Esophagus squamous epithelium (tissue), 5 donors: ENCODE measurements at places on chromosomes 11 and 22.
A peak's percentile ranks its signal among the peaks of the same experiment; 100 is the strongest.

GRCh38 chr11:113690619-113691569 is 15.2 kb downstream of the TMPRSS5 start:
- DNase-seq, result no peak

GRCh38 chr11:44868455-44869421 is 81.9 kb downstream of the TP53I11 start:
- DNase-seq, result no peak

DNA sequence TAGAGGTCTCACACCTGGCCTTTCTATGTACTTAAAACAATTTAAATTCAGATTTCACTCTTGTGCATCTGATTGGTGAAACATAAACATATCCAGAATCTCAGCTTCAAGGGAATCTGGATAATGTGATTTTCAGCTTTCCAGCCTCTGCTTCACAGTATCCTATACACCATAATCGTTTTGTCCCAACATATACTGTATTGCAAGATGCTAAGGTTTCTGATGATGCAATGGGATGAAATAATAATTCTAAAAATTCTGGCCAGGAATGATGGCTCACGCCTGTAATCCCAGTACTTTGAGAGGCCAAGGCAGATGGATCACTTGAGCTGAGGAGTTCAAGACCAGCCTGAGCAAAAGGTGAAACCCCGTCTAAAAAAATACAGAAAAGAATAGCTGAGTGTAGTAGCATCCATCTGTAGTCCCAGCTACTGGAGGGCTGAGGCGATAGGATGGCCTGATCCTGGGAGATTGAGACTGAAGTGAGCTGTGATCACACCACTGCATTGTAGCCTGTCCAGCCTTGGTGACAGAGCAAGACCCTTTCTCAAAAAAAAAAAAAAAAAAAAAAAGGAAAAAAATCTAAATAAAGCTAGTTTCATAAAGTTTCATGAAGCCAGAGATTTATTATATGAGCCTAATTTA is 41.0 kb upstream of the CTSC start:
- no peak for DNase-seq

- no peak for DNase-seq
Measured at GRCh38 chr11:32939866-32940265, 47.3 kb downstream of the QSER1 start.

- DNase-seq, result no peak
Measured at GRCh38 chr11:93715797-93716396, 25.4 kb downstream of the TAF1D start.

DNA sequence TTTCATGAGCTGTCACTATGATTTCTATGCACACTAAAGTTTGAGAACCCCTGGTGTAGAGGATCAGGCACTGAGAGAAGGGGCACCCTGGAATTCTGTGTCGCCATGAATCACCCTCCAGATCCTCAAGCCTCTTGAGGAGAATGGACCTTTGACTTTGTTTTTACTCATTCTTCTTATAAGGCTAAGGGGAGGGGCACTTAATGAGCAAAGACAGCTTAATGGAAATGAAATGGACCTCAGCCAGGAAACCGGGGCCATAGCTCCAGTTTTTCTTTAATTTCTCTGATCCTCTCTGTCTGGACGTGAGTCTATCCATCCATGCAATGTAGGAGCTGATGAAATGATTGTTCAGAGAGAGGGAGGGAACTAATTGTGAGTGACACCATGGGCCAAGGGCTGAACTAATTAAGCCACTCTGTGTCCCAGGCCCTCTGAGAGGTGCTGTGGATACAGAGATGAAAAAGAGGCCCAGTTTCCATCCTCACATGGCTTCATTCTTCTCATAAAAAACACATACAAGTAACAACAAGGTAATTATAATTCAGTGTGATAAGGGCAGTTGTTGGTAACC is 32.8 kb downstream of the OR2AT4 start:
- no peak for DNase-seq

GRCh38 chr22:45656577-45656976 is 15.1 kb upstream of the ATXN10 start:
- no peak for DNase-seq

- no peak for DNase-seq
Measured at GRCh38 chr11:66011785-66012303, at the start of gene CST6. CST6 (plus strand) TSS chr11:66012008; CDS start chr11:66012045, 37 bp downstream.

DNA sequence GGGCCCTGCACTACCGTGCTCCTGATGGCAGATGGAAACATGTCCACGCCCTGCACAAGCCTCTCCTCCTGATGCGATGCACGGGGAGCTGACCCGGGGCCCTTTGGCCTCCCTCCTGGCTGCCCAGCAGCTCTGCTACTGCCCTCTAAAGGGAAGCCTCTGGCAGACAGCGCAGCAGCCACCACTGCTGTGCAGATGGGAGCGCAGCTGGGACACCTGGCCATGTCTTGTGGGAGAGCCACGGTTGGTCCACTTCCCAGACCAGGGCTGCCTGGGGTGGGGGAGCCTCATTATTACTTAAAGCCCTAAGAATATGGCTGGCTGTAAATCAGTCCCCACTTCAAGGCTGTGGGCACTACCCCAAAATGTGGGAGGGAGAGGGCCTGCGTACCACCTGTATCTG is 38.3 kb downstream of the TBX1 start:
- DNase-seq, result no peak

DNA sequence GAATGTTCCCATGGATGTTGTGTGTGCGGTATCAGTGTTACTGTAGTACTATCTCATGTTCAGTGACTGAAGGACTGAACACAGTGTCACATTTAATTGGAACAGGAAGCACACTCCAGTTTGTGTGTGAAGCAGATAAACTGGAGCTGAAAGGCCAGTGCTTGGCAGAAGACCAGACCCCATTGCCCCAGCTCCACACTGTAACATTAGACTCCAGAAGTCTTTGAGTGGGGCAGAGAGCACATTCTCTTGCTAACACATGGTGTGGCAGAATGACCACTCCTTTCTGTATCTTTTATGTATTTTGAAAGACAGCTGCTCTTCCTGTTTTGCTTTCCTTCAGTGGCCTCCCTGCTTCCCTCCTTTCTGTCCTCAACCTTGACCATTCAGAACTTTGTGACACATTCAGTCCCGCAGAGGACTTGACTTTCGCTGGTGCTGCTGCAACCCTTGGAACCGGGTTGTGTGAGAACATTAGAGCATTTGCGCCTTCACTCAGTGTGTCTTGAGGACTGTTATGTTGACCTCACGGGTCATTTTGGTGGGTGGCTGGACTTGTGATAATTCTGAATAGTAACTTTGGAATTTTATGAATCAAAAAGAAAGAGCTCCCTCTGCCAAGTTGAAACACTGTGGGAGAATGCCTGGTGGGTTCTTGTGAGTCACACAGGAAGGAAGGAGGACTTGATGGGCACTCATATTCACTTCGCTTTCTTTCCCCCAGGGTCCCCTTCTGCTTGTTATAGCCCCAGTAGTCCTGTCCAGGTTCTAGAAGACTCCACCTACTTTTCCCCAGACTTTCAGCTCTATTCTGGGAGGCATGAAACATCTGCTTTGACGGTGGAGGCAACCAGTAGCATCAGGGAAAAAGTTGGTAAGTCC is 26.4 kb downstream of the AMOTL1 start:
- no peak for DNase-seq

DNA sequence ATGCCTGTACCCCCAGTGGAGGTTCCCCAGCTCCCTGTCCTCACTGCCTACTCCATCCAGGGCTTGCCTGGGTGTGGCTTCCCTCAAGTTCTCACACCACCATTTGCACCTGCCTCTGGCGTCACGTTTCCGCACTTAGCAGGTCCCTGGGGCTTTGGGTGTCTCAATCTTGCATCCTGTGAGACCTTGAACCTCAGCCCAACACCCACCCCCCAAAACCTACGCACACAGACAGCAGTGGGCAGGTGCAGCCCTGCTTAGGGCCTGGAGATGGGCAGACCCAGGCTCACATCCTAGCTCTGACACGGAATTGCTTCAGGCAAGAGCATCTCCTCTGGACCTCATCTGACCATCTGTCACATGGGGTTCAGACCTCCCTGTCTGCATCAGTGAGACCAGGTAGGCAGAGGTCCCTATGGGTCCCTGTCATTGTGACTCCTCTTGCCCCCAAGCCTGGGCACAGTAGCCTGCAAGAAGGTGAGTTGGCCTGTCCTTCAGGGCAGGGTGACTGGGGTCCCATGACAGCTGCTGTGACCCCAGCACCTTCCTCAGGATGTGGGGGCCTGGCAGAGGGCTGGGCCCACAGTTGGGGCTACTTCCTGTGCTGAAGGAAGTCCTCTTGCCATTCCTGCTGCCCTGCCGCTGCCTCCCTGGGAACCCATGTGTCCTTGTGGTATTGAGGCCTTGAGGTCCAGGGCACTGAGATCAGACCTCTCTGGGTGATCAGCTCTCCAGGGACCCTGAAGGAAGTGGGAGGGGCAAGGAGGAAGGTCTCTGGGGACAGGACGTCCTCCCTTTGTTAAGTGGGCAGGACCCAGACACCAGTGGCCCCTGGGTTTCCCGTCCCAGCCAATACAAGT is 2.0 kb downstream of the SIPA1 start:
- peak; percentile 67 for DNase-seq

DNA sequence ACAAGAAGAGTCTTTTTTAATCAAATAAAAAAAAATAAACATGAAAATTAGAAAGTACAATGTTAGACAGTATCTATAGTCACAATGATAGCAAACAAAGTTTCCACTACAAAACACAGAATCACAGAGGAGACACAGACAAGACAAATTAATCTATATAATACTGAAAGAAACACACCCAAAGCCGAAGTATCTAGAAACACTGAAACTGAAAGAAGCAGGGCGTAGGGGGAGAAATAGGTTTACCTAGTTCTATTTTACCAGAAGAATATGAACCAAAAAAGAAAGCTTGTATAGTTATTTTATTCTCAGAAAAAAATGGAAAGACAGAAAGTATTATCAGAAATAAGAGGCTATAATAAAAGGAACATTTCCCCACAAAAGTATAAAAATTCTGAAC is 27.1 kb upstream of the NUP50 start:
- no peak for DNase-seq

DNA sequence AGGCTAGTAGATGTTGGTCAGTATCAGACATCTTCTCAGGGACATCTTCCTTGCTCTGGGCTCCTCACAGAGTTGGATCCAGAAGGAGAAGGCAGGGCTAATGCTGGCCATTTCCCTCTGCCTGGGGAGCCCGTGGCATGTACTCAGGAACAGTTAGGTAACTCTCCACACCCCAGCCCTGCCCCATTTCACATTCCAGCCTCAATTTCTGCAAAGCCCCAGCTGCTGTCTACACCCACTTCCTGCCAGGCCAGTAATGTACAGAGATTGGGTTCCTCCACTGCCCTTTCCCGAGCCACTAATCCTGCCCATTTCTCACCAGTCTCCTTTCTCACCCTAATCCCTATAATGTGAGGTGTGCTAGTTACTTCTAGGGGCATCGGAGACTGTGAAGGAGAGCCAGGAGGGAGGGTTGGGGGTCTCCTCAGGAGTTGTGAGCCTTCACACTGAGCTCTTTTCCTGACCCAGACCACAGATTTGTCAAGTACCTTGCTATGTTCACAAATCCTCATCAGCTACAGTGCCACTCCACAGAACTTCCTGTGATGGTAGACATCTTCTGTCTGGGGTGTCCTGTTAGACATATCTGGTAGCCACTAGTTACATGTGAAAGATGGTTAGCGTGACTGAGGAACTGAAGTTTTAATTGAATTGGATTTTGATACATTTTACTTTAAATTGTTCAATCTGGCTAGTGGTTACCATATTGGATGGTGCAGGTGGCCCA is 1.3 kb upstream of the SEC14L3 start:
- DNase-seq, result no peak

- DNase-seq, result no peak
Measured at GRCh38 chr11:15933886-15934625, 422.3 kb downstream of the SOX6 start.

- no peak for DNase-seq
Measured at GRCh38 chr11:81963018-81963417, 770.6 kb downstream of the FAM181B start.

GRCh38 chr11:727281-727701 is 20.0 kb upstream of the TALDO1 start:
- no peak for DNase-seq

- DNase-seq, result no peak
Measured at GRCh38 chr11:1305063-1305495, 4.4 kb downstream of the TOLLIP start.

GRCh38 chr11:35425603-35426212 is 6.3 kb upstream of the SLC1A2 start:
- no peak for DNase-seq

GRCh38 chr22:38866399-38867123 is 5.5 kb downstream of the CBX6 start:
- DNase-seq, result no peak

DNA sequence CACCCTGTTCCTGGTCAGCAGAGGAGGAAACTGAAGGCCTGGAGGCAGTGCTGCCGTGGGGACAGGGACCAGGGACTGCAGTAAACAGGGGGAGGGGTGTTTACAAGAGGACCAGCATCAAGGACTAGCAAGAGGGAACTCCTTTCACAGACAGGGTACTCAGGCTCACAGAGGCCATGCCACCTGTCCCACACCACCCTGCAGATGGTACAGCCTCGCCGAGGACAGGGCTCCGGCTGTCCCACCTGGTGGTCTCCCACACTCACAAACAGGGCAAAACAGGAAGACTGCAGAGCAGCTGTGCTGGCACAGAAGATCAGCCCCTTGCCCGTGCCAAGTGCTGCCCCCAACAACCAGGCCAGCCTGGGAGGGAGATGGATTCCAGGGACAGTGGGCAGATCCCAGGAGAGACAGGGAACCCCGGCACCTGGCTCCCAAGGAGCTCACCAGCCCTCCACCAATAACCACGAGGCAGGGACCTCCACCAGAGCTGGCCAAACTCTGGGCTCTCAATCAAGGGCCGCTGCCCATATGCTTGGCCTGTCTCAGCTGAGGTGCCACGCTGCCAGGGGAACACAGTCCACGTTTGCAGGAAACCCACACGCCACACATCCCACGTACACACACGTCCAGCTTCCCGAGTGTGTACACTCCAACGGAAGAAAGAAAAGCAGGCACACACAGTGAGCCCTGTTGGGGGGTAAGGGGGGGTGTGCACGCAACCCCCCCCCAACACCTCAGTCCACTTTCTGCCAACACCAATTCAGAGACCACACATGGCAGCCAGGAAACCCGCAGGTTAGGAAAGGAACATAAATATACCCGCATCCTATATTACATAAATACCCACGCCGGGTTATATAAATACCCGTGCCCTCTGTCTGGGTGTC is 2.1 kb downstream of the CSNK1E start:
- no peak for DNase-seq

GRCh38 chr11:573146-573759 is 3.0 kb upstream of the PHRF1 start:
- no peak for DNase-seq
